ENCODE measurements at places on chromosomes 11 and 22. TPM values are rescaled to one million over a fixed set of nuclear protein-coding genes. Genes with fewer than 3 reads are reported as not detected.

GRCh38 chr22:48632646-48633246 lies 1194.9 kb downstream of the BRD1 start:
- DNase-seq: no peak

DNA sequence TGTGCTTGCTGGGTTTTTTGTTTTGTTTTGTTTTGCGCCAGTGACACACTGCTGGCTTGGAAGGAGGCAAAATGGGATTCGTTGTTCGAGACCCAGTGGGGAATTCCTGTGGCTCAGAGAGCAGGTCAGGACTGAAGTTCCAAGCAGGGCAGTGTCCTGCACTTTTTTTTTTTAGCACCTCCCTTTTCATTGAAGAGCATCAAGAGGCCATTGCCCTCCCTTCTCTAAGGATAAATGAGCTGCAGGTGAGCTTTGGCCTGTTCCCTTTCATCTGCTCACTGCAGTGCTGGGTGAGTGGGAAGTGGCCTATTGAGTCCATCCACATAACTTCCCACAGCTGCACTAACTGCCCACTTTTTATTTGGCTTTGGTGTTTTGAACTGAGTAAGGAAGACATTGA lies 87.8 kb downstream of the ARHGAP42 start:
- no peak for DNase-seq

Gene PTPRCAP
- total RNA-seq: 6.3 TPM

GRCh38 chr22:37178350-37179125 lies 9.5 kb downstream of the C1QTNF6 start:
- DNase-seq: no peak

DNA sequence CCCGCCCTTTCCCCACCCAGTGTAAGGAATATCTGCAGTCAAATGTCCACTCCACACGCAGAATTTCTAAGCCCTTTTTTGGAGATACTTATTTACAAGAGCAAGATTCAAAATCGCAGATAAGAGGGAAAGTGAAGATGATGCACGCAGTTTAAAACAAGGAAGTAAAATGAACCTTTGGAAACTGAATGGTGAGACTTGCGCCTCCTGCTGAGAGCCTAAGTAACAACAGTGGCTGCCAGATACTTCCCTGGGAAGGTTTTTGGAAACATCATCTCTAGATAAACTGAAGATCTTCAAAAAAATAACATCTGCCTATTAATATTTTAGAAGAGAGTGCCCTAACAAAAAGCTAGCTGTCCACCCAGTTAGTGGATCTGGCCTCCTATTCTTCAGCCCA lies 963.1 kb upstream of the FAT3 start:
- DNase-seq: no peak

- no peak for DNase-seq
Measured at GRCh38 chr11:43907028-43907975, 26.7 kb downstream of the ALKBH3 start.

Gene GNAZ
- total RNA-seq: 13.9 TPM

DNA sequence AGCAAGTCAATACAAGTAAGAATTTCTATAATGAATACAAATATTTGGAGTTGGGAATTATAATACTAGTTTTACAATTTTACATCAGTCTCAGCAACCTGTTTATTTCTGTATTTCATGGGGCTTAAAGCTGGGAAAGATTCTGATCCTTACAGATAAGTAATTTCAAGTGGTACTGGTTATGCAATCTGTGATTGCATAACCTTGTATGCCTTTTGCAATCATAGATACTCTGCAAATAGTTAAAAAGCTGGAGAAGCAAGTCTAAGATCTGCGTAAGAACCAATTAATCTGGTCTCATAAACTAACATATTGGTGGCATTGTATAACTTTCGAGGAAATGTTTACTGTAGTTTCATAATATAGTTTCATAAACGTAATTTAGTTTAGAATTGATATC lies 198.3 kb upstream of the PGR start:
- no peak for DNase-seq

GRCh38 chr22:43148581-43148980 lies 2.8 kb upstream of the TSPO start:
- no peak for DNase-seq

Gene SEC14L6
- total RNA-seq: not detected

Gene CCDC81
- not detected for total RNA-seq

Gene C11orf91
- total RNA-seq: not detected
